ENCODE measurements at places on chromosomes 4 and X.

GRCh38 chrX:41350976-41351569 lies 17.1 kb downstream of the DDX3X start:
- no peak for DNase-seq

DNA sequence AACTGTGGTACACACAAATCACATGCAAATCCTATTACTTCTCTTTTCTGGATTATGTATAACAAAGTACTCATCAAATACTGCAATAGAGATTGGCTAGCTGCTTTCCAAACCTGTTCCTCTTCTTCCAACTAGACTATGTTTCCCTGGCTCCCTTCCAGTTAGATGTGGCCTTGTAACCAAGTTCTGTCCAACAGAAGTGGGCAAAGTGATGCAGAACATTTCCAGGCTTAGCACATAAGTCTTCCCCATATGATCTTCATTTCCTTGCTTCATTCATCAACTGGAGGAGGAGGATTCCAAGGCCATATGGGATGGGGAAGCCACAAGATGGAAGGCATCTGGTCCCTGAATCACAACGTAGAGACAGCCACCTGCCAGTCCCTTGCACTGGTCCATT lies 8.0 kb downstream of the SLC9A7 start:
- DNase-seq = peak; percentile 32

GRCh38 chr4:75876218-75876617 lies 26.0 kb downstream of the PPEF2 start:
- DNase-seq = no peak

GRCh38 chr4:189845145-189845846 lies 95.4 kb upstream of the FRG1 start:
- DNase-seq = no peak

GRCh38 chr4:169271692-169272007 lies 894 bp upstream of the SH3RF1 start:
- no peak for DNase-seq

DNA sequence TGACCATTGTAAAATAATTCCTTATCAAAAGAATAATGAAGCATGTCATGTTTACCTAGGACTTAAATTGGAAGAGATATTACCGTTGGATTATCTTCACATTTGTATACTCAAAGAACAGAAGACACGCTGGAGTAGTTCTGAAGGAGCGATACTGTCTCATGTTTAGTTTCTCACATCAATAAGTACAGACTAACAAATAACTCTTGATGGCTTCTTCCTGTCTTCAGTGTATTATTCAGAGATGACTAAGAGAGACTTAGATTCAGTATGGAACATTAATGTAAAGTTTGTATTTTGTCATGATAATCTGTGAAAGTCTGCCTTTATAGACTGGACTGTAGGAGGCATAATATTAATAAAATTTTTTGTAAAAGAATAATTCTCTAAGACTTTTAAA lies 72.7 kb downstream of the SPRY1 start:
- no peak for DNase-seq

DNA sequence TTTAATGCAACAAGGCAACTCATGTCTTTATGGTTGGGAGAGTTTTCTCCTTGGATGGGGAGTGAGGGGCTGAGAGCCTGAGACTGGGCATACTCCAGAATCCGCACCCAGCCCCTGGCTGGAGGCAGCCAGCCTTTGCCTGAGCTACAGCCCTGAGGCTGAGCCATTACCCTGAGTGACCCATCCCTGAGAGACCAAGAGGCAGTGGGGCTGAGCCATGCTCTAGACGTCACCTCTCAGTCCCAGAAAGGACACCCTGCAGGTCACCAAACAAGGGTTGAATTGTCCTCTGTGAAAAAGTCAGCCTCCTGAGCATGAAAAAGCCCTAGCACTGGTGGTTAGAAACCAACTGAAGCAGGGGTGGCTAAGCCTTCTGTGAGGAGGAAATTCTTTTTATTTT lies 151.2 kb upstream of the GATB start:
- DNase-seq = no peak

DNA sequence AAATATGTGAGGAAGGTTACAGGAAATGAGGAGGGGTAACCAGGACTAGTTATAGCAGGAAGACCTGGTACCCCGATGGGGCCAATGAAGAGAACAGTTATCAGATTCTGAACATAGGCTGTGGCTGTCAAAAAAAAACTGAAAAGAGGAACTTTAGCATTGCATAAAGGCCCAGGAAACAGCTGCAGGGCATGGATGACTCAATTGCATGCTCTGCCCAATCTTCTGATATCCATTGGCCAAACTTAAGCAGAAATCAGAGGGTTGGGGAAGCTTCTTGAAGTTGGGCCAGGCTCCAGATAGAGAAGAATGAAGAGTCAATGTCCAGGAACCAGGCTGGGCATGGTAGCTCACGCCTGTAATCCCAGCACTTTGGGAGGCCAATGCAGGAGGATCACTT lies 1222.4 kb upstream of the PRKX start:
- no peak for DNase-seq

DNA sequence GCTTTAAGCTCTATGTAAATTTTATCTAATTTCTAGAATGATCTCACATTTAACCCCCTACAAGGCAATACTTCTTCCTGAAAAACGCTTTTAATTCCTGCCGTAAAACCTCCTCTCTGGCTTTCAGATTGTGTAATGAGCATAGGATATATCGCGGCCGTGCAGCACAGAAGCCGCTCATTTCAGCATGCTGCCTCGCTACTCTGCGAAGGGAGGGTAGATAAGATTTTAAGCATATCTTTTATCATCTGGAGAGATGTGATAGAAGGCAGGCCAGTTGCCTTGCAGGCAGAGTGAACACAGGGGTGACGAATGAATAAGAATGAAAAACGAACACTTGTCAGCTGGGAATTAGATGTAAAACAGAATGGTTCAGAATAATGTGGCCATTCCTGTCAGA lies 265.5 kb downstream of the UNC5C start:
- no peak for DNase-seq

DNA sequence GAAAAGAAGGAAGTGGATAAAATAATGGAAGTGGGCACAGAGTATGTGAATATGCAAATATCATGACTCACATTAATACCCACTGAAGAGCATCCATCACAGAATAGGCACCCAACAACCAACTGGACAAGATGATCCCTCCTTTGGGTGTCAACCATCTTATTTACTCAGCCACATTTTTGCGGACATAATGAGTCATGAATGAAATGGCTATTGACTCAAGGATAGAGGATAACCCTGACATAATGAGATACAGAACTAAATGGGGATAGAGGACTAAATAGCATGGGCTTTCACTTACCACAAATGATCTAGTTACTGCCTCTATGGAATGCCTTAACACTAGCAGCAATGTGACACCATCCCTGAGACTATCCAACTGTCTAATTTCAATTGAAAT lies 224.7 kb downstream of the ANTXR2 start:
- no peak for DNase-seq

DNA sequence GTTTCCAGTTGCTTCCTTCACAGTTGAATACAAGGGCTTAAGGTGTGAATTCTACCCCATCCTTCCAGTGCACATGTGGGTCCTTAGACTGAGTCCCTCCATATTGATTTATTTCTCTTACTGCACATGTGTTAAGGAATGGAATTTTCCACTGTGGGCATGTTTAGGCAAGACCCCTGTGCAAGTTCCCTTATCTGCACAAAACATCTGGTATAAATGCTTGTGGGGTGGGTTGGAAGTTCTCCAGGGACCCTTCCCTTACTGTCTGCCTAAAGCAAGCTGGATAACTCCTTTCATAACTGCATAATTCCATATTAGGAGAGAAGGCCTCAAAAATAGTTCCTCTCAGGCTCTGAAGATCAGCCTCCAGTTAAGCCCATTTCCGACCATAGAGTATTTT lies 570.9 kb downstream of the ADGRL3 start:
- no peak for DNase-seq

DNA sequence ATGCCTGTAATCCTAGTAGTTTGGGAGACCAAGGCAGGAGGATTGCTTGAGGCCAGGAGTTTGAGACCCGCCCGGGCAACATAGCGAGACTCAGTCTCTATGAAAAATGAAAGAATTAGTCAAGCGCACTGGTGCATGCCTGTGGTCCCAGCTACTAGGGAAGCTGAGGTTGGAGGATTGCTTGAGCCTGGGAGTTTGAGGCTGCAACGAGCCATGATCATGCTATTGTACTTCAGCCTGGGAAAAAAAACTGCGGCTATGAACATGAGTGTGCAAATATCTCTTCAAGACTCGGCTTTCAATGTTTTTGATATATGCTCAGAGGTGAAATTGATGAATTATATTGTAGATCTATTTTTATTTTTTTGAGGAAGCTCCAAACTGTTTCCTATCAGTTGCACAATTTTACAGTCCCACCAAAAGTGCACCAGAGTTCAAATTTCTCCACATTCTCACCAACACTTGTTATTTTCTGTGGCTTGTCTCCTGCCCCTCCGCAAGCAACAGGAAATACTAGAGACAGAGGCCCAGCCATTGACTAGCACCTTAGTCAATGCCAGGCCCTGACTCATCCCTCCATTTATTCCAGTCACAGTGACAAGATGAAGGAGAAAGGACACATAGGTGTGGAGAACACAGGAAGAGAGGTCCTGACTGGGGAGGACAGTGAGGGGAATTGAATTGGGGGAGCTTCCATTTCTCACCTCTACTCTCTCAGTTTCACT lies 33.1 kb upstream of the ZNF41 start:
- no peak for DNase-seq

DNA sequence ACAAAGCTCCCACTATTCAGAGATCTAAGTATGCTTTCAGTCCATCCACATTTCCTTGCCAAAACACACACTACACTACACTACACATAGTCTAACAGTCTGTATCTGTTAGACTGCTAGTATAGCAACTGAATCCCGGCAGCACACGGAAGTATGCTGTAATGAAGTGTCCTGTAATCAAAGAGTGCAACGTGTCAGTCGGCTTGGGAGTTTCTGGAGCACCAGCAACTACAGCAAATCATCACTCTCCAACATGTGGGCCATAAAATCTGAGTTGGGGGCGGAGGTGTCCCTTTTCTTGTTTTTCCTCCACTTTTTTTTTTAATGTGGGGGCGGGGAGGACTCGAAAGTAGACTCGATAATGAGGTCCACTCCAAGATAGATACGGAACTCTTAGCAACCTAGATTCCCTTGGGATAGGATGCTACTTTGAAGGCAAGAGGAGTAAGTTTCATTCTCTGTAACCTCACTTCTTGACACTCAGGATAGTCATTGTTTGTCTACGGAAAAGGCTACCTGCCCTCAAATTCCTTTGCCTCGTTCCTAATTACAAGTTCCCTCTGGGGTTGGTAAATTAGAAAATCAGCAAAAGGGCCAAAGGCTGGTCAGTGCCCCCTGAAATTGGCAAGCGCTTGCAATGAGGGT lies 722 bp downstream of the SLC10A7 start:
- DNase-seq = peak; percentile 61

DNA sequence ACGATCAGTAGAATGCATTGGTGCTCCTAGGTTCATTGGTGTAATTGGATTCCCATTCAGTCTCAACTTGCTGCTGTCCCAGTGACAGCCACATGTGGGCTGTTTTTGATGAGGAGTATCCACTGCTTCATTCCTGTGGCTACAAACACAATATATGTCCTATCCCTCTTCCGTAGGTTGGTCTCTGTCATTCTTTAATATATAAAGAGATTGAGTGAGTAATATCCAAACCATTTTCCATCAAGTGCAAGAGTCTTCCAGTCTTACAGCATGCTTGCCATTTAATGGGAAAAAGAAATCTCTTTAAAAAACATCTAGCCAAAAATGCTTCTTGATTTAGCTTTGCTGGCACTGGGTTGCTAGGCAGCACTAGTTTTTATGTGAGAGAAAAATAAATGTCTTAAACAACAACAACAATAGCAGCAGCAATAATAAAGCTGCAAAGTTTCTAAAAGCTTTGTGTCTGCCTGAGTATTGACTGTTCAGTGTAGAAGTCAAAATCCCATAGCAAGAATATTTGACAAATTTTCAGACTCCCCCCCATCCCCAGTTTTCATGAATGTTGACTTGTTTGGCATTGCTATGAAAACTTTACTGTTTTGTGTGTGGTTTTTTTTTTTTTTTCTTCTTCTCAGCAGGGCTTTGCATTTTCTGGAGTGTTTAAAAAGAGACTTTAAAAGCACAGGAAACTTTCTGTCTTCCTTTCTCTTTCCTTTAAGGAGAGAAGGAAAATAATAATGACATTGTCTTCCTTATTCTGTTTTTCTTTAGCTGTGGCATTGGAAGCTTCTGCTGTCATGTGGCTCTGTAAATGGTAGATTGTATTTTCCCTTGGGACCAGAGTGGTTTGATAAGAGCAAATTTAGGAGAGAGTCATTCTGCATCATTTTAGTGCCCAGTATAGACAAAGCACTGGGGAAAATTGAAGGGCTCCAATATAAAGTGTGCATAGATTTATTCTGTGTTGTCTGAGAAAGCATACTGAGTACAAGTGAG lies 244.3 kb downstream of the ARHGAP10 start:
- DNase-seq = no peak

DNA sequence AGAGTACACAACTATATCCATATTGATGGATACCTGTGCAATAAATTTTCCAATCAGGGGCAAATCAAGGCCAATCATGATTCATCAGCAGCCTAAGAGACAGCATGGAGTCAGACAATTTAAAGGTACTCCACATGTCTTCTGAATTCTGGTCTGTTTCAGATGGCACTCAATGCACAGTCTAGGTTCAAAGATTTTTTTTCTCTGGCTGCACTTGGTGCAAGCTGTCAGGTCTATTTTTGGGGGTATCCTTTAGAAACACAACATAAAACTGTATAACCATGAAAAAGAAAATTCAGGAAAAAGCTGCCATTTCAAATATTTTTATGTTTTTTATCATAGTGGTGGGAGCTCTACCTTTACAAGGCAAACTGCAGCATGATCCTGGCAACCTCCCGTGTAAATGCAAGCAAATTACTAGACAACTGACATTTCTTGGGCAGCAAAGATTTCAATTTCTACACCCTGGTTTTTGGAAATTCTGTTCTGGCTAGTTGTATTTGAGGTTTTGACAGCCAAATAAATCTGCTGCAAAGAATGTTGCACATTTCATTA lies 310.3 kb downstream of the KCNIP4 start:
- DNase-seq = no peak

GRCh38 chr4:47855350-47855749 lies 17.5 kb upstream of the CORIN start:
- DNase-seq = no peak

DNA sequence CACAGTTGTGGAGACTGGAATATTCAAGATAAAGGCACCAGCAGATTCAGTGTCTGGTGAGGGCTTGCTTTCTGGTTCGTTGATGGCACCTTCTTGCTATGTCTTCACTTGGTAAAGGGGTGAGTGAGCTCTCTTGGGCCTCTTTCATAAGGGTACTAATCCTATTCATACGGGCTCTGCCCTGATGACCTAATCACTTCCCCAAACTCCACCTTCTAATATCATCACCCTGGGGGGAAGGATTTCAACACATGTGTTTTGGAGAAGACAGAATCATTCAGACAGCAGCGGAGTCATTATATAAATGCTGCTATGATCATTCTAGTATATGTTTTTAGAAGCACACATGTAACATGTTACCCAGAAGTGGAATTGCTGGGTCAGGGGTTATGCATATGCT lies 295.3 kb upstream of the CTSO start:
- DNase-seq = no peak

DNA sequence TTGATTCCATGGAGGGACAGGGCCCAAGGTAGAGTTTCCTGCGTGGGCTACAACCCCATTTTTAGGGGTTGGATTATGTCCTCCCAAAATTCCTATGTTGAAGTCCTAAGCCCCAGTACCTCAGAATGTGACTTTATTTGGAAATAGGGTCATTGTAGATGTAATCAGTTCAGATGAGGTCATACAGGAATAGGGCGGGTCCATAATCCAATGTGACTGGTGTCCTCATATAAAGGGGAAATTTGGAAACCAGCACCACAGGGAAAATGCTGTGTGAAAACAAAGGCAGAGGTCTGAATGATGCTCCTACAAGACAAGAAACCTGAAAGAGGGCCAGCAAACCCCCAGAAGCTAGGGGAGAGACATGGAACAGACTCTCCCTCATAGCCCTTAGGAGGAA lies 31.1 kb upstream of the MAMLD1 start:
- no peak for DNase-seq
